ENCODE measurements at places on chromosomes 1 and 21.

GRCh38 chr21:32411350-32412161 is 950 bp upstream of the EVA1C start:
- peak; percentile 76 for DNase-seq

DNA sequence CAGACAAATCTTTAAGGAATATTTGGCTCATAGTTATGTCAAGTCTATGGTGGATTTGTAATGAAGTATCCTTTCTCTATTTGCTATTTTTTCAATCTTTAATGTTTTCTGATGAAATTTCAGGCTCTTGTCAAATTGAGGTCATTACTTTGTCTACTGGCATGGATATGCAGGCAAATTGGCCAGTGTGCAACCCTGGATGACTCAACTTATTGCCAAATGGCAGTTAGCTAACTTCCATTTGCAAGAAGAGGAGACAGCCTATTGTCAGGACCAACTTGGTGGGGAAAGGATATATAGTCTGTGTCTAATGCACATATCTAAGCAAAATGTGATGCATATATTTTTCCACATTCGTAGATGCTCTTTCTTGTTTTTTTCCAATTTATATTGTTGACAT is 530.5 kb downstream of the PTBP2 start:
- no peak for DNase-seq

- DNase-seq, result no peak
Observed at GRCh38 chr1:178379807-178380206, 117.0 kb downstream of the CLEC20A start.

DNA sequence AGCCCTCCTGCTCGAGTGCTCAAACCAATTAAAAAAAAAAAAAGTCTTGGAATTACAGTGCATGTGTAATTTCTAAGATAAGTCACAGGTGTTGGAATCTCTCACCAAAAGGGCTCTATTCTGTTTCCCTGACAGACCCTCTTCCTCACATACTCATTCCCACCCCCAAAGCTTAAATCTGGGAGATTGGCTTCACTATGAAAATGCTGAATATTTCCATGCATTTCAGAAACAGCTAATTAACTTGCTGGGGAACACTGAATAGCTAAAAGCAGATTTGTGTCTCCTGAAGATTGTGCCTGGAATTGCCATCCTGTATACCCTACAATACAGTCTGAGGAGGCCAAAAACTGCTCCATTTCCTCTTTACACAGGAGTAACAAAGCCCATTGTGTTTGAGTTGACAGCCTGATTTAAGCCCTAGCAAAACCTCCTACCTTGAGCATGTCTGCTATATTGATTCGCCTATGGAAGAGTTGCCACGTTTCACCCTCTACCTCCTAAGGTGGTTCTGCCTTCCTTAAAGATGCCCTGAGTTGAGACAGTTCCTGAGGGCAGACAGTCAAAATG is 1.4 kb upstream of the PIK3R3 start:
- no peak for DNase-seq

DNA sequence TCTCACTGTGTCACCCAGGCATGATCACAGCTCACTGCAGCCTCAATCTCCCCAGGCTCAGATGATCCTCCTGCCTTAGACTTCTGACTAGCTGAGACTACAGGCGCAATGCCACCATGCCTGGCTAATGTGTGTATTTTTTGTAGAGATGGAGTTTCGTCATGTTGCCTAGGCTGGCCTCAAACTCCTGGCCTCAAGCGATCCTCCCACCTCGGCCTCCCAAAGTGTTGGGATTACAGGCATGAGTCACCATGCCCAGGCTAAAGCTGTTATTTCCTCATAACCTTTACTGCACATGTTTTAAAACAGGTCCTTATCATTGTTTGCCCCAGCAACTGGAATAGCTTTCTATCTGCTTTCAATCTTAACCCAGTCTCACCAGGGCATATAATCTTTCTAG is 2.9 kb downstream of the SARS1 start:
- no peak for DNase-seq

GRCh38 chr1:165409657-165410358 is 35.1 kb downstream of the RXRG start:
- no peak for DNase-seq

DNA sequence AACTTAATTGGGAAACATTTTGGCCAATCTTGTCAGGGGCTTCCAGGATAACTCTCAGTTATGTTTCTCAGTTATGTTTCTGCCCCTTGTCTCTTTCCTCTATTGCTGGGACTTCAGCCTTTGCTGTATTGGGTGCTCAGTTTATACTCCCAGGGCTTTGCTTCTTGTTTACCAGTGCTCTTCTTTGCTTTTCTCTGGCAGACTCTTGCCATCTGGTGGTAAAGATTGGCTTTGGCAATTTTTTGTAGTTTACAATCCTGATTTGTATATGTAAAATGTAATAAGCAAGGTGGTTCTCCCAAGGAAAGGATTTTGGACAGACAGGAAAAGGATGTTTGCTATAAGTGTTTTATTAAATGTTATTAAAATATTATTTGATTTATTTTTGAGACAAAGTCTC is 37.9 kb downstream of the FABP3 start:
- peak; percentile 75 for DNase-seq

DNA sequence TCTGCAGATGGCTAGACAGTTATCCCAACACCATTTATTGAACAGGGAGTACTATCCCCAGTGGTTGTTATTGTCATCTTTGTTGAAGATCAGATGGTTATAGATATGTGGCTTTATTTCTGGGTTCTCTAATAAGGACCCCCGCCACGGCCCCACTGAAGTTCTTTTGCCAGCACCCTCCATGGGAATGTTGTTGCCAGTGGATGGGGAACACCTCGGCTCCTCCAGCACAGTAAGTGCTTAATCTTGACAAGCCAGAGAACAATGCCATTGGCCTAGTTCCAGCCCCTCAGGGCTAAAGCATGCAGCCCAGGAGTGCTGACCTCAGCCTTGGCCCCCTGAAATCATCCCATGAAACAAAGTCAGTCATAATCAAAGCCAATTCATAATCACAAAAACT is 337.6 kb downstream of the AGBL4 start:
- no peak for DNase-seq

DNA sequence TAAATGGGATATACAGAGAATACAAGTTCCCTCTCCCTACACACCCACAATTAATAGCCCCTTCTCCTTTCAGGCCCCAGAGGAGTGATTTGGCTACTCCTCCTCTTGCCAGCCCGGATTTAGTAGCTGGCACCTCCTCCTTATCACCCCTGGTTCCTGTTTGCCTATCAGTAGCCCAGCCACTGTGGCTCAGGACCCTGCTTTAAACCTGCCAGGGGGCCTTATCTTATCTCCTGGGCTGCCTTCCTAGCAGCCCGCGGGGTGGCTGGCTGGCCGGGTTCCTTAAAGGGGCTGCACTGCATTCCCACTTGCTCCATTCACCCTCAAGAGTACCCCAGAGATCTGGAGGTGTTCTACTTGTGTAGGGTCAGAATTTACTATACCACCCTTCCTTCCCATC is 70.4 kb downstream of the PLEKHA6 start:
- DNase-seq, result no peak

- no peak for DNase-seq
Observed at GRCh38 chr1:232134365-232134764, 495.6 kb downstream of the SIPA1L2 start.

DNA sequence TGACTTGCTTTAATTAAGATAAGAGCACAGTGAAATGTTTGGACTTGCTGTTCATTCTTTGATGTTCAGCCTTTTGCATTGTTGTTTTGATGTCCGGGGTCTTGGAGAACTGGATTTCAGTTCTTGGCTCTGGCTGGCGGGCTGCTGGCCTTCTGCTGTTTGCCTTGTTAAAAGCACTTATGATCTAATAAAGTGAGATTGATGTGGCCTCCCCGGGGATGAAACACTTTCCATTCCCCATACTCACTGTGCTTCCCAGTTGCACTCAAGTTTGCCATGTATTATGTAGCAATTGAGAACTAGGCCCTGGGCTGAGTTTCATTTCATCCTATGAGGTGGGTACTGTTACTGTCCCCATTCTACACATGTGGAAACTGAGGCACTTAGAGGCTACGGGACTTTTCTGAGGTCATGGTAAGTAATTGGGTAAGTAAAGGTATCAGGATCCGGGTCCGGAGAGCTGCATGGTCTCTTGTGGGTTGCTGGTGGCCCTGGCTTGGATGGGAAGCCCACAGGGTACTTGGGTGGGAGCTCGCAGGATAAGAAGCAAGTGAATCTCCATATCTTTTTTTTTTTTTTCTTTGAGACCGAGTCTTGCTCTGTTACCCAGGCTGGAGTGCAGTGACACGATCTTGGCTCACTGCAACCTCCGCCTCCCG is 127.7 kb upstream of the ZBTB40 start:
- DNase-seq, result no peak

DNA sequence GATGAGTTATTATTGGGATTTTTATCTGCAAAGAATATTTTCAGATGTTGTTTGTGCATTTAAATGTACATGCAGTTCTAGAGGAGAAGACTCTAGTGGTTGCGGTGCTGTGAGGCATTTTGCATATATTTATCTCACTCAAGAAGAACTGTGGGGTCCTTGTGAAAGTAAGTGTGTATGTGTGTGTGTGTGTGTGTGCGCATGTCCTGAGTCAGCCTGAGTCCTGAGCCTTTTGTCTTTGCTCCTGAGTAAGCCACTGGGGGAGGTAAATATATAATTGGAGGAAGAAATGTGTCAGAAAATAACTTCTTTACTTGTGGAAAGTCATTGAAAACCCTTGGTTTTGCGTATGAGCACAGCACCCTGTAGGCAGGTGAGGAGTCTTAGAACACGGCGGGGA is 55.6 kb upstream of the CD34 start:
- no peak for DNase-seq

- no peak for DNase-seq
Observed at GRCh38 chr1:180560200-180560867, 1.6 kb downstream of the OVAAL start.

DNA sequence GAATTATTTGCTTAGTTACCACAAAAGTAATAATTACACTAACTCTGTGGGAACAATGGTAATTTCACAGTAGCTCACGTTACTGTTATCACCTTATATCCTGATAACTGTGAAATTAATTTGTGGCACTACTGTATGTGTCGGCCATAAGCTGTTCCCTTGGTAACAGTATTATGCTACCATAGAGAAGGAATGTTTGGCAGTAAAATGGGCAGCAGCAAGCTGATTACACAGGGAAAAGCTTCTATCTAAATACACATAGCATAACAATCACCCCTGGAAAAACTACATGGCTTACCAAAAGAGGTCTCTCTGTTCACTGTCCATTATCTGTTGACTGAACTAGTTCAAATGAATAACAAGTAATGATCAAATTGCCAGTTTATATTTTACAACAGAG is 124.1 kb downstream of the DPYD start:
- DNase-seq, result no peak

DNA sequence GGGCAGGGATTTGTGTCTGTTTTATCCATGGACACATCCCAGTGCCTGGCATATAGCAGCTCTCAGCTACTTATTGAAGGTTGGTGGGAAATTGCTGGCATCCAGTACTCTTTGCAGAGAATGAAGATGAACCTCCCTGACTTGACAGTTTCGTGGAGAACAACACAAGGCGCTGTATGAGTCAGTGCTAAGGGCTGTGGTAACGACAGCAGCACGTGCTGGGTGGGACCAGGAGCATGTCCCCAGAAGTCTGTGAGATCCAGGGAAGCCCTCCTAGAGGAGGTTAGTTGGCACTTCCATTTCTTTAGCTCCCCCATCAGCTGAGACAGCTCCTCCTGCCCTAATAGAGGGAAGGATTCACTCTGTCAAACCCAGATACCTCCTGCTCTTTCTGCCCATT is 25.9 kb upstream of the IL19 start:
- no peak for DNase-seq

DNA sequence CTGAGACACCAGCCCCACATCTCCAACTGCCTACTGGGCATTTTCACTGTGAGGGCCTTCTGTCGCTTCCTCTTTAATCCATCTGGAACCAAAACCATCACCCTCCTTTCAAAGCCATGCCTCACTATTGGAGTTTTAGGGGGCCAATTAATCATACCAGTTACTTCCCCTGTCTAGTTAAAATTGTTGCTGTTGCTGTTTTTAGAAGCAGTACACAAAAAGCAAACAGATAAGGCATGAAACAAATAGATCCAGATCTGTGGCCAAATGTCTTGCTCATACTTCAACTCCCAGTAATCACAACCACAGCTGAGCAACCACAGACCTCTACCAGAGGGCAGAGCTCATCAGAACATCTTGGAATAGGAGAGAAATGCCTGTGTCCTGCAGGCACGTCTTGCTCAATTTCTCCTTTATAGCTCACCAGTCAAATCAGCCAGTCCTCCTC is 133.8 kb upstream of the C1orf105 start:
- no peak for DNase-seq

- DNase-seq, result no peak
Observed at GRCh38 chr21:44653656-44654575, 543 bp downstream of the KRTAP12-4 start.

- DNase-seq, result no peak
Observed at GRCh38 chr1:164768619-164769018, 209.6 kb downstream of the PBX1 start.

GRCh38 chr1:47175227-47175934 is 14.5 kb downstream of the PDZK1IP1 start:
- peak; percentile 76 for DNase-seq

- DNase-seq, result no peak
Observed at GRCh38 chr1:64511044-64511443, 41.1 kb downstream of the CACHD1 start.

DNA sequence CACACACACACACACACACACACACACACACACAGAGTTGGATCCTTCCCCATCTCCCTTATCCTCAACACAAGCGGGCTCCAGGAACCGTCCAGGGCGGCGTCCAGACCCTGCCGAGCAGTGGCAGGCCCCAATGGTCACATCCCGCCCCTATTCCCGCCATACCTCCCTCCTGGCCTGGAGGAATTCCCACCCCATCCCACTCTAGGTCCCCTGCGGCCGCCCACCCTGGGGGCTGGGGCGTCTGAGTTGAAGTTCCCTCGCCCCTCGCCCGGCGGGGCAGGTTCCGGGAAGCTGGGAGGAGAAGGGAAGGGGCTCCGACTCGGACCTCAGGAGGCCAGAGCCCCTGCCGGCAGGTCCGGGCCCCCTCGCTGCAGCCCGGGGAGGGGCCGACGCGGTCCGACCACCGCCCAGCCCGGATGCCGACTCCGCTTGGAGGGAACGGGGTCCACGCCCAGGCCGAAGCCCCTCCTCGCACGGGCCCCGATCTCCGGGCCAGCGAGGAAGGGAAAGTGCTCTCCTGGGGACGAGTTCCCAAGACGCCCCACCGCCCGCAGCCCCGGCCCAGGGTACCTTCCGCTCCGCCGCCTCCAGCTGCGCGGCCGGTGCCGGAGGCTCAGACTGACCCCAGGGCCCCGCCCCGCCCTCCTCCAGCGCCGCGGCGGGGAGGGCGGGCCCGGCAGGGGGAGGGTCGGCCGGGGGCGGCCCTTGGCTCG is at the start of gene RHOC:
RHOC (minus strand) TSS at position 623 of the 716 bp plus-strand sequence. CDS start 3,328 bp downstream, outside the sequence.
- DNase-seq, result peak; percentile 71

DNA sequence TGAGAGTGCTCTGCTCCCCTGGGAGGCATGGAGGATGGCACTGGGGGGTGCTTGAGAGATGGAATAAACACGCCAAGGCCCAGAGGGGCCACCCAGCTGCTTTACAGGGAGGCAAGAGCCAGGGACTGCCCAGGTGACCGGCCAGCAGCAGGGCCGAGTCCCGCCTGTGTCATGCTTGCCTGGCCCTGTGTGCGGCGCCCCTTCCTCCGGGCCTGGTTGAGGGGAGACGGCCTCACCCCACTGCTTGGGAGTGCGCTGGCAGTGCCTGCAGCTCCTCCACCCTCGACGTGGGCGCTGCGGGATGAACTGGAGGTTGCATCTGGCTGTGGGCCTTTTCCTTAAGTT is 33.1 kb upstream of the COL6A2 start:
- no peak for DNase-seq

Measured in RKO (cell line).